ENCODE measurements at places on chromosomes 7 and 10. TPM values are rescaled to one million over a fixed set of nuclear protein-coding genes. Genes with fewer than 3 reads are reported as not detected.

TMEM236 gene
- 0.05 TPM for total RNA-seq

A1CF gene
- 0.03 TPM for total RNA-seq

ERVW-1 gene
- total RNA-seq = not detected

GPRIN2 gene
- total RNA-seq = 12.9 TPM

SDK1 gene
- total RNA-seq = 47.4 TPM

NEUROG3 gene
- not detected for total RNA-seq

SNCG gene
- 5.2 TPM for total RNA-seq

CYP26C1 gene
- total RNA-seq = 1.1 TPM

RBM20 gene
- 0.10 TPM for total RNA-seq

CPN1 gene
- not detected for total RNA-seq

GNAT3 gene
- total RNA-seq = not detected

GFRA1 gene
- total RNA-seq = 0.10 TPM

ANKRD7 gene
- total RNA-seq = 1.0 TPM

NME8 gene
- not detected for total RNA-seq

PLEKHS1 gene
- 0.21 TPM for total RNA-seq

CUZD1 gene
- 2.9 TPM for total RNA-seq

HERC4 gene
- 119 TPM for total RNA-seq

GPR85 gene
- total RNA-seq = not detected

BHLHA15 gene
- total RNA-seq = 0.26 TPM

ATOH7 gene
- 0.28 TPM for total RNA-seq

DYNC1I1 gene
- 0.13 TPM for total RNA-seq

ZNF680 gene
- 21.3 TPM for total RNA-seq

LRRC18 gene
- total RNA-seq = not detected

CPED1 gene
- 0.39 TPM for total RNA-seq

GPR15LG gene
- total RNA-seq = 0.41 TPM

RNF32 gene
- 3.5 TPM for total RNA-seq

LIPK gene
- total RNA-seq = not detected

EN2 gene
- total RNA-seq = 1.5 TPM

TLX1 gene
- 0.13 TPM for total RNA-seq

ENTPD1 gene
- 0.31 TPM for total RNA-seq

EBF3 gene
- total RNA-seq = 0.64 TPM

Measured in Panc1 (cell line).